ENCODE measurements at places on chromosomes 2 and 18.

DNA sequence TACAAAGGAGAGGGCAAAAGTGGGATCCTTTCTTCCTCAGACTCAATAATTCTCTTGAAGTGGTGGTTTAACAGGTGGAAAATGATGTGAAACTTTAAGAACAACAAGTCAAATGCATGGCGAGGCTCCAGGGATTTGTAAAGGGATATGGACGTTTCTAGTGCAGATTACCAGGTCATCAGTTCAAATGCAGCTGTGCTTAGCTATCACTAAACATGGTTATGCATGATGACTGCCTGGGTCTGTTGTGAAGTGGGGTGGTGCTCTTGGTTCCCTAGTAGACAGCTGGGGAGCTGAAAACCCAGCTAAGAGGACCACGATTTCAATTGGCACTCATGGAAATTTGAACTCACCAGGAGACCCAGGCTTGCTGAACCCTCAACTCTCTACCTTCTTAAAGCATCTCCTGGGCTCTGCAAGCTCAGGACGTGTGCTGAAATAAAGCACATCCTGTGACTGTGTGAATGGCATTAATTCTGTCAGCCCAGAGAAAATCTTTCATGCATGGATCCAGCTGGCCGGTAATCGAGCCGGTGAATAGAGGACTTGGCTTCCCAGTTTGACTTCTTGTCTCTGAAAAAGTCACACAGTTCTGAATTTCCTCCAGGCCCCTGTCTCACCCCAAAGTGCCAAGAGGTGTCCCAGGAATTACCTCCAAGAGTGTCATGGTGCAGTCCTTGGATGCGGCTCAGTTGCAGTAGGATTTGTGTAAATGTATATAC is 146.1 kb downstream of the MTX2 start:
- DNase-seq: no peak

DNA sequence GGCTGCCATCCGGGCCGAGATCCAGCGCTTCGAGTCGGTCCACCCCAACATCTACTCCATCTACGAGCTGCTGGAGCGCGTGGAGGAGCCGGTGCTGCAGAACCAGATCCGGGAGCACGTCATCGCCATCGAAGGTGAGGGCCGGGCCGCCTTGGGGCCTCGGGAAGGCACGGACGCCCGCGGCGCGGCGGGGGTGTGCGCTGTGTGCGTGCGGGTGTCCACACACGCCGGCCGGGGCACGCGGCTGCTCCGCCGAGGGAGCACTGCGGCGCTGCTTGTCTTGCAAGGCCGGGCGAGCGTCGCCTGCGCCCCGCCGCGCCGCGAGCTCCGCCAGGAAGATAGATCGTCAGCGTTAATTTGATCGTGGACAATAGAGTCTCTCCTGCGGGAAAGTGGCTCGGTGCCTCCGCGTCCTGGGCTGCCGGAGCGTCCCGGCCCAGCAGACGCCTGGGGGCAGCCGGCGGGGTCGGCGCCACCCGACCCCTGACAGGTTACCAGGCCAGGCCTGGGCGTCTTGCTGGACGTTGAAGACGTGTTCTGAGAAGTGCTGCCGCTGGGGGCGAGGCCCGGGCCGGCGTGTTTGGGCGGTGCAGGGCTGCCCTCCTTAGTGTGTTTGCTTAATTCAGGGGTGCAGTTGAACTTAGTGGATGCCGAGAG is 1.0 kb downstream of the AGAP1 start:
- peak; percentile 72 for DNase-seq

DNA sequence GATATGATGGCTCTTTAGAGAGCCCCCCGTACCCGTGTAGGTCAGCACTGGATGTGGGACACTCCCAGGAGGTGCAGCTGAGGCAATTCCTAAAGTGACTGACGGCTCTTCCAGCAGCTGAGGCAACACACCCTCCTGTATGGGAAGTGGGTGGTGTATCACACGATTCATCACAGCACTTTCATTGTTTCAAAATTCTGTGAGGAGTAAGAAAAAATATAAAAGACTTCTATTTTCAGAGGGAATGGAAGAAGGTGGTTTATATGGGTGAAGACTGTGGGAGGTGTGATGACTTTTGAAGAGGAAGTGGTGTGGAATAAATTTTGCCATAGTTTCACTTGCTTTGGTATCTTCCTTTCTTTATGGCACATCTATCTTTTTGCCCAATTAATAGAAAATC is 22.3 kb downstream of the QPCT start:
- no peak for DNase-seq

DNA sequence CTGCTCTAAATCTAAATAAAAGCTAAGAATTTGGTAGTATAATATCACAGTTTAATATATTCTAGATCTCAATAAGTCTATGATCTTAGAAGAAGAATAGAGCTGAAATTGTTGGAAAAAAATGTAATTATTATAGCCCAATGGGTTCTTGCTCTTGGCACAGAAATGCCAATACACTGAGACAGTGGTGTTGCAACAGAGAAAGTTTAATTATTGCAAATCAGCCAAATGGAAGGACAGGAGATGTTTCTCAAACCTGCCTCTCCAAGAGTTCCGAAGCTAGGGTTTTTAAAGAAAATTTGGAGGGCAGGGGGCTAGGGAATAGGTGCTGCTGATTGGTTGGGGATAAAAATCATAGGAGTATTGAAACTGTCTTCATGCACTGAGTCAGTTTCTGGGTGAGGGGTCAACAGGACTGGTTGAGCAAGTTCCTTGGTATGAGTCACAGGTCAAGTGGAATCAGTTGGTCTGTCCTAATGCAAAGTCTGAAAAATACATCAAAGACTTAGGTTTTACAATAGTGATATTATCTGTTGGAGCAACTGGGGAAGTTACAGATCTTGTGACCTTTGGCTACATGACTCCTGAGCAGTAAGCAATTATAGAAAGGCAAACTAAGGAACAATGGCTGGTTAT is 228.6 kb downstream of the CD226 start:
- no peak for DNase-seq

GRCh38 chr2:47767497-47767844 is 15.5 kb upstream of the MSH6 start:
- DNase-seq: no peak

GRCh38 chr18:65919663-65920062 is 168.9 kb downstream of the CDH7 start:
- no peak for DNase-seq

GRCh38 chr18:10038268-10038667 is 124.5 kb downstream of the VAPA start:
- no peak for DNase-seq

GRCh38 chr18:57759650-57760049 is 43.5 kb downstream of the ATP8B1 start:
- DNase-seq: no peak

All from astrocyte of the hippocampus (primary cell).